Fibroblast of villous mesenchyme (primary cell): ENCODE measurements at places on chromosomes 7 and 10. TPM values are rescaled to one million over a fixed set of nuclear protein-coding genes. Genes with fewer than 3 reads are reported as not detected.

GRCh38 chr10:110410329-110411046, 87.2 kb upstream of the DUSP5 start:
- peak; percentile 92 for DNase-seq

The IGF2BP3 gene
- total RNA-seq, result 9.1 and 12.2 TPM in 2 replicates

DNA sequence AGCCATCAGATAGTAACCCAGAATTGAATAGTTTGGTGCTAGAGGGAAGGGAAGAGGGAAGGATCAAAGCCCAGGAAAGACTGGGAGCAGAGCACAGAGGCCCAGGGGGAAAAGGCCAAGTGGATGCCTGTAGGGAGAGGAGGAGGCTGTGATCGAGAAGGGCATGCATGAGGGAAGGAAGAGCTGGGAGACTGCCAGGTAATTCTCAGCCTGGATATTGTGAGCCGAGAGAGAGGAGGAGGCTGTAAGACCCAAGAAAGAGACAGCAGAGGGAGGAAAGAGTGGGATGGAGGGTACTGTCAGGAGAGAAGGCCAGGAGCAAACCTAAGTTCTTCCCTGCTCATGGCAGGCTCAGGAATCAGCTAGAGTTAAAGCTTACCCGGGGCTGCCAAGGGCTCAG, 178.2 kb downstream of the CCDC3 start:
- DNase-seq, result no peak

- DNase-seq, result no peak
Observed at GRCh38 chr10:31739146-31739545, 189.5 kb downstream of the ARHGAP12 start.

DNA sequence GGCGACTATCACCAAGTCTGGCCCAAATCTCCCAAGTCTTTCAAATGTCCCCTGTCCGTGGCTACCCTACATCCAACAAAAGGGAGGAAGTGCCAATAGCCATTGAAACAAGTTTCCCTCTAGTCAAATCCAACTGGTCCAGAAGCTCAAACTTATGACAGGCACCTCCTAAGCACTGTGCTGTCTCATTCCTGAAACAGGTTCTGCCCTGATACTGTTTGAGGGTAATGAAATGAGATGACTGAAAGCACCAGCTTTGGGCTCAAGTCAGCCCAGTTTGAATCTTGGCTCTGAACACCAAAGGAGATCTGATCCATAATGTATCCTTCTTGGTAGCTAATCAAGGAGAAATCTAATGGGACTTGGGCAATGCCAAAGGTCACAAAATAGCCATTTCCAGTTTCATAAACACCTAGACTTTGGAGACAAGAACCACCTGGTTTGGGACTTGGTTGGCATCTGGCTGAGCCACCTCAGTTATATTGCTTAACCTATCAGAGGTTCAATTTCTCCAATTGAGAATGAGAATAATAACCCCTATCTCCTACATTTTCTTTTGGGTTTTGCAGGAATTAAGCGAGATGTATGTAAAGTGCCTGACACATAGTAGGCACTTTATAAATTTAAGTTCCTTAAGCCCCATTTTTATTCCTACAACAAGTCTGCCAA, 34.7 kb upstream of the ARID5B start:
- no peak for DNase-seq

GRCh38 chr7:102191556-102192379, 94.9 kb upstream of the SH2B2 start:
- DNase-seq, result no peak

DNA sequence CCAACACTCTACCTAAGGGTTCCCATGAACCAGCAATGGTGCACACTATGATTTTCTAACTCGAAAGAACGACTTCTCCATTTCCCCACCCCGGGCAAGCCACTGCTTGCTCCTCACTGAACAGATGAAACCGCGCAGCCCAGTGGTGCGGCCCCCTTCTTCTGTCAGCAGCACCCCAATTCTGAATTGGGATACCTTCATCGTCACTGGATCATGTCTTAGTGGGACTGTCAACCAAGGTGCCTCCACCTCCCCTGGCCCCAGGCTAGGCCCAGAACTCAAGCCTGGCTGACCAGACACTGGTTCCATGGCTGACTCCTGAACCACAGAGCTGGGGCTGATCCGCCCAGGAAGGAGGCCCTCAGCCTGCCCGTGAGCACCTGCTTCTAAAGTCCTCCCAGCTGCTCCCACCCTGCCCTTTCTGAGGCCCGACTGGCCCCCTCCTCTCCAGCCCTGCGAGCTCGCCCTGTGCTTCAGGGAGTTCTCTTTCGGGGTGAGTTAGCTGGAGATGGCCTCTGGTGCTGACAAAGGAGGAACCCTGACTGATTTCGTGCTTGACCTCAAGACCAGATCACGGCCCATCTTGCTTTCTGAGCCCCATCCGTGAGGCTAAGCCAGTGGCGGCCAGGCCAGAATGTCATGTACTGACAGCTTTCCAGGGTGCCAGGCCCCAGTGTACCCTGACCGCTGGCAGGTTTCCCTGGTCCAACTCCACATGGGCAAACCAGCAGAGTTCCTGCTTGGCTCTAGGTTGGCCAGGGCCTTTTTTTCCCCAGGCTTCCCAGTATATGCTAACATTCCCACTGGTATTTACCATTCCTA, 44.5 kb downstream of the FAM53B start:
- DNase-seq, result no peak

DNA sequence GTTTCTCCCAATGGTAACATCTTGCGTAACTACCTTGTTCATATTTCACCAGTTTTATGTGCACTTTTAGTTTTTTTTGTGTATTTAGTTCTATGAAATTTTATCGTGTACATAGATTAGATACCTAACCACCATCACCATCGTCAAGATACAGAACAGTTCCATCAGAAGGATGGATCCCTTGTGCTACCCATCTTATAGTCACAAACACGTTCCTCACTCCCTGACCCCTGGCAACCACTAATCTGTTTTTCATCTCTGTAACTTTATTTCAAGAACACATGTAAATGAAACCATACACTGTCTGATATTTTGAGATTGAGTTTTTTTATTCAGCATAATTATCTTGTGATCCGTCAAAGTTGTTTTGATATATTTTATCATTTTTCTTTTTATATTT, 29.9 kb downstream of the FANK1 start:
- no peak for DNase-seq

DNA sequence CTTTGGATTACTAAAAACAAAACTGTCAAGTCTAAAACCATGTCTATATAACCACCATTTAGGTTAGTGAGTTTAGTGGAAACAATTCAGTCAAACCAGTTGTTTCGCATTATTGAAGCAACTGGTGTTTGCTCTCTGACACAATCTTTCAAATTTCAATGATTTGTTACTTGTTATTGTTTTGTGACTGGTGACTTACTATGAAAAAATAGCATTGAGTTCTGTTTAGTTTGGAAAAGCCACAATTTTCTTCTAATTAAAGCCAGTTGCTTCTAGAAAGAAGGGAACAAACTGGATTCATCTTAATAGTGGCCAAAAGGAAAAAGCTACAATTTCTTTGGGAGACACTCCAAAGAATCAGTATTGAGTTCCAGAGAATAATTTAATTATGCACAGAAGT, 30.4 kb downstream of the LAMB4 start:
- DNase-seq, result peak; percentile 70

The FLNC gene
- 185 and 202 TPM in 2 replicates for total RNA-seq

The CYP3A7 gene
- not detected in 2 replicates for total RNA-seq

GRCh38 chr7:368651-369475, 78.9 kb downstream of the FOXL3 start:
- DNase-seq, result no peak

DNA sequence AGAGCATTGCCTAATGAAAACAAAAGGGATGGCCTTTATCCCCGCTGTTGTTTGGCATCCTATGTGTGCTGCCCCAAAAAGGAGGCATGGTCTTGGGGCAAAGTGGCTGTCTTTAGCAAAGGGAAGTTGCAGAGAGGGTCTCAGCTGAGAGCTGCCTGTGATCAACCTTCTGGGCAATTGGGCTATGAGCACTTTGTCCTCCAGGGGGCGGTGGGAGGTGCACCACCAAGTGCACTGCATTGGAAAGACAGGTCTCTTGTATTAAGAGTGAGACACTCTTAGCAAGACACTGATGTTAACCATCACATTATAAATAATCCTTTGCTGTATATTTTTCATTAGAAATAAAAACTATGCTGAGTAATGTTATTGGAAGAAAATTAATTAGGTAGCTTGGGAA, 314.8 kb downstream of the POM121L12 start:
- DNase-seq, result no peak

DNA sequence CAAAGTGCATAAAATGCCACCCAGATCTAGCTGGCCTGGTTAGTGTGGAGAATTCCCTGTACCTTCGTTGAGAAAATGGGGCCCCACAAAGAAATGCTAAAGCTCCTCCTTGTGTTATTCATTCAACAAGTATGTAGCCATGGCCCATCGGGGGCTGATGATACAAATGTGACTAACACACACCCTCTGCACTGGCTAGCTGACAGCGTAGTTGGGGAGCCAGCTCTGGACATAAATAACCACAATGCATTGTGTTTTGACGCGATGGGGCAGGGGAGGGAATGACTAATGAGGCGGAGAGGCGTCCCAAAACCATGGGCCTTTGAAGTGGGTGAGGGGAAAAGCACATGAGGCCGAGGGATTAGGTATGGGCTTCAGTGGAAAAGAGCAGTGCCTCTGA, 28.2 kb upstream of the ASL start:
- DNase-seq, result peak; percentile 79

DNA sequence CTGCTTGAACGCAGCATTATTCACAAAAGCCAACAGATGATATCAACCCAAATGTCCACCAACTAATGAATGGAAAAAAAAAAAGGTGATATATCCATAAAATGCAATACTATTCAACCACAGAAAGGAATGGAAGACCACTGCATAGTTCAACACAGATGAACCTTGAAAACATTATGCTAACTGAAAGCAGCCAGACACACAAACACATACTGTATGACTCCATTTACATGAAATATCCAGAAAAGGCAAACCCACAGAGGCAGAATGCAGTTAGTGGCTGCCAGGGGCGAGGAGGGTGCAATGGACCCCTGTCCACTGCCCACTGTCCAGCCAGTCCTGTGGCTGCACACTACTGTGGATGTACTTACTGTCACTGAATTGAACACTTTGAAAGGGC, 36.6 kb downstream of the KIAA1549 start:
- no peak for DNase-seq

DNA sequence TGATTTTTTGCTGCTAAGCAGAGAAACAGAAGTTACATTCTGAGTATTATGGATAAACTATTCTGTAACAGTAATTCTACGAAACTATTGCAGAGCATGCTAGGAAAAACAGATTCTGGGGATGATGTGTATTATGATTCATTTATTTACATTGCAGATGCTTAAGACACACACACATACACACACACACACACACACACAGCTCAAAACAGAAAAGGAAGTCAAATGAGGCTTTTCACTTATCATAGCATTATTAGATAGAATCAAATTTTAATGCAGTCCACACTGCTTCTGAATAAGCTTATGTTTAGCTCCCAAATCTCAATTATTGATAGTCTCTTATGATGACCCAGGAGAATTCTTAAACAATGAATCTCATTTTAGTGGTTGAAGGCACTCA, 307.2 kb downstream of the HGF start:
- DNase-seq, result peak; percentile 68
